ENCODE measurements at places on chromosomes 2 and 18. TPM values are rescaled to one million over a fixed set of nuclear protein-coding genes. Genes with fewer than 3 reads are reported as not detected.
A peak's percentile ranks its signal among the peaks of the same experiment; 100 is the strongest.

DNA sequence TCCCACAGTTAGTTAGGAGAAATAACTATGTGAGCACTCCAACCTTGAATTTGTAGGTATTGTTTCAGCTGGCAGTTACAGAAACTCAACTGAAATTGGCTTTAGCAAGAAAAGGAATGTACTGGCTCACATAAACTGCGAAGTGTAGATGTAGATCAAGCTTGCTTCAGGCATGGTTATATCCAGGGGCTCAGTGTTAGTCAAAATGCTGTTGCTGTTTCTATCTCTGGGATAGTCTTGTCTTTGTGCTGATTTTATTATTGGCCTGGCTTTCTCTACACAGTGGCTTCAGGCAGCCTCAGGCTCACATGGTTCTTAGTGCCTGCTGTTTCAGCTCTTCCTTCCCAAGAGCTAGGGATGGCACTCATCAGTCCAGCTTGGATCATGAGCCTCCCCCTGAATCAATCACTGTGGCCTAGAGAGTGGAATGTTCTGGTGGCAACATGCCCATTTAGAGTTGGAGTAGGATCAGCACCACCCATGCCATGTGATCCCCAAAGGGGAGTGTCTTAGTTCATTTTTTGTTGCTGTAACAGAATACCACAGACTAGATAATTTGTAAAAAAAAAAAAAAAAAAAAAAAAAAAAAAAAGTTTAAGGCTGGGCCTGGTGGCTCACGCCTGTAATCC is 69.1 kb upstream of the FOXI3 start:
- H3K27ac ChIP-seq, result no peak overlapping the region
- no peak for DNase-seq
- no peaks in the 10 kb centered on the region for H3K36me3 ChIP-seq
- H3K27me3 ChIP-seq, result peaks cover 4% of the 10 kb centered on the region

- H3K36me3 ChIP-seq, result peaks cover 72% of the 10 kb centered on the region
- H3K4me3 ChIP-seq, result no peak overlapping the region
- H3K4me1 ChIP-seq, result peaks cover 3% of the 10 kb centered on the region
- no peak overlapping the region for H3K27ac ChIP-seq
- no peaks in the 10 kb centered on the region for H3K27me3 ChIP-seq
Measured at GRCh38 chr2:239177908-239178307, 222.9 kb downstream of the HDAC4 start.

DNA sequence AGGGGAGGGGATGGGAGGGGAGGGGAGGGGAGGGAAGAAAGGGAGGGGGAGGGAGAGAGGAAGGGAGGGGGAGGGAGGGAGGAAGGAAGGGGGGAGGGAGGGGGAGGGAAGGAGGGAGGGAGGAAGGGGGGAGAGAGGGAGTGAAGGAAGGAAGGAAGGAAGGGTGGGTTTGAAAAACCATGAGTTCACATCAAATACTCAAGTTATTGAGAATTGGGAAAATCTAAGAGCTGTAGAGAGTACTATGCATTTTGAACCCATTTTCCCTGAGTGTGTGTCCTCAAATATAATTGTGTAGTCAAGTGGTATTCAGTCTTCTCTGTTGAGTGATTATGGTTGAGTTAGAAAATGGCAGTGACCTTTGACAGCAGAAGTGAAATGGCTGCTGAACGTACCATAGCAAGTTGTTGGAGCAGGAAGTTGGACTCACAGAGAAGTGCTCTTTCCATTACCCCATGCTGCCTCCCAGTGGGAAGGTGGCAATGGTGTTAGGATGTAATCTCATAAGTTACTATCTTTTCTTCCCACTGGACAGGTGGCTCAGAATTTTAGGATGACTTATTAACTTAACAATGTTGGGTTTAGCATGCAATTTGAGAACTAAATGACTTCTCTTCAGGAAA is 214.6 kb downstream of the SETBP1 start:
- H3K4me3 ChIP-seq, result no peak overlapping the region
- DNase-seq, result peak; percentile 71
- peaks cover 2% of the 10 kb centered on the region for H3K36me3 ChIP-seq
- H3K27ac ChIP-seq, result no peak overlapping the region

GRCh38 chr2:217398860-217399259 is 539.0 kb upstream of the TNP1 start:
- H3K4me3 ChIP-seq, result peak overlapping the region; percentile 13
- H3K27ac ChIP-seq, result no peak overlapping the region
- peaks cover 11% of the 10 kb centered on the region for H3K4me1 ChIP-seq
- DNase-seq, result peak; percentile 17

- H3K4me1 ChIP-seq, result no peaks in the 10 kb centered on the region
- H3K27me3 ChIP-seq, result no peaks in the 10 kb centered on the region
- no peak overlapping the region for H3K27ac ChIP-seq
- no peak overlapping the region for H3K4me3 ChIP-seq
- H3K36me3 ChIP-seq, result peaks cover 3% of the 10 kb centered on the region
Measured at GRCh38 chr2:241020629-241021190, 22.3 kb downstream of the SNED1 start.

GRCh38 chr2:168085801-168086361 is 161.5 kb downstream of the STK39 start:
- peaks cover 27% of the 10 kb centered on the region for H3K36me3 ChIP-seq
- H3K27me3 ChIP-seq, result no peaks in the 10 kb centered on the region
- H3K27ac ChIP-seq, result no peak overlapping the region
- H3K4me1 ChIP-seq, result peaks cover 24% of the 10 kb centered on the region
- no peak for DNase-seq
- H3K4me3 ChIP-seq, result no peak overlapping the region

GRCh38 chr18:21769206-21769605 is 28.6 kb downstream of the MIB1 start:
- H3K27ac ChIP-seq, result no peak overlapping the region
- H3K4me3 ChIP-seq, result no peak overlapping the region
- no peaks in the 10 kb centered on the region for H3K27me3 ChIP-seq
- H3K36me3 ChIP-seq, result peaks cover 34% of the 10 kb centered on the region
- no peak for DNase-seq
- no peaks in the 10 kb centered on the region for H3K4me1 ChIP-seq

DNA sequence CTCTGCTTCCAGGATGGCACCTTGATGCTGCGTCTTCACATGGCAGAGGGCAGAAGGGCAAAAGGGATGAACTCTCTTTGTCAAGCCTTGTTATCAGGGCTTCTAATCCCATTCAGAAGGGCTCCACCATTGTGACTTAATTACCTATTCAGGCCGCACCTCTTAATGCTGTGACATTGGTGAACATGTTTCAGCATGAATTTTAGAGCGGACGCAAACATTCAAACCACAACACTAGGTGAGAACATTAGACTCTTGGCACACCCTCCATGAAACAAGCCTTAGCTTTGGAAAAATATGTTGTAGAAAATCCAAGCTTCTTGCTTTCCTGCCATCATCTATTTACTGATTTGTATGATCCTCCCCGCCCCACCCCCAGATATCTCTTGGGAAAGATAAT is 17.9 kb downstream of the DAW1 start:
- no peak overlapping the region for H3K4me3 ChIP-seq
- no peaks in the 10 kb centered on the region for H3K4me1 ChIP-seq
- H3K27ac ChIP-seq, result no peak overlapping the region
- H3K36me3 ChIP-seq, result no peaks in the 10 kb centered on the region
- no peak for DNase-seq
- H3K27me3 ChIP-seq, result no peaks in the 10 kb centered on the region

GRCh38 chr2:197200762-197201058 is 109.9 kb downstream of the ANKRD44 start:
- peaks cover 88% of the 10 kb centered on the region for H3K4me1 ChIP-seq
- H3K27me3 ChIP-seq, result no peaks in the 10 kb centered on the region
- peaks cover 13% of the 10 kb centered on the region for H3K36me3 ChIP-seq
- H3K27ac ChIP-seq, result peak overlapping the region; percentile 96

DNA sequence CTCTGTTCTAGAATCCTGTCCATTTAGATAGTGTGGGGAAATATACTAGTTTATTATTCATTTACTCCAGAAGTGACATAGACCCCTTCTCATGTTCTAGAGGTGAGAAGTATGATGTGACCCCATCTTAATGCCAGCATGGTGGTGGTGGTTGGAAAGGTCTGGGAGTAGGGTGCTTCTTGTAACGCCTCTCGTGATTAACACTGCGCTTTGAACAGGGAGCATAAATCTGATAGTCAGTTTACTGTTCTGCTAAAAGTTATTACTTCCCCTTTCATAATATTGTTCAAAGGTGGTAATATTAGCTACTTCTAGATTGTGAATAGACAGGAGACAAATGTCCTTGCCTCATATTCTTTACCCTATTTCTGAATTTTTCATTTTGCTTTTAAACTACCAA is 35.6 kb downstream of the EHBP1 start:
- no peak overlapping the region for H3K27ac ChIP-seq
- no peaks in the 10 kb centered on the region for H3K27me3 ChIP-seq
- H3K36me3 ChIP-seq, result no peaks in the 10 kb centered on the region
- DNase-seq, result no peak
- no peak overlapping the region for H3K4me3 ChIP-seq

- no peak overlapping the region for H3K4me3 ChIP-seq
- H3K36me3 ChIP-seq, result peaks cover under 1% of the 10 kb centered on the region
- H3K27me3 ChIP-seq, result no peaks in the 10 kb centered on the region
Measured at GRCh38 chr2:85399183-85399455, 11.0 kb downstream of the CAPG start.

- H3K4me3 ChIP-seq, result no peak overlapping the region
- no peaks in the 10 kb centered on the region for H3K4me1 ChIP-seq
- no peak for DNase-seq
- no peak overlapping the region for H3K27ac ChIP-seq
- no peaks in the 10 kb centered on the region for H3K36me3 ChIP-seq
- H3K27me3 ChIP-seq, result no peaks in the 10 kb centered on the region
Measured at GRCh38 chr2:72988726-72989273, 71.5 kb downstream of the EMX1 start.

DNA sequence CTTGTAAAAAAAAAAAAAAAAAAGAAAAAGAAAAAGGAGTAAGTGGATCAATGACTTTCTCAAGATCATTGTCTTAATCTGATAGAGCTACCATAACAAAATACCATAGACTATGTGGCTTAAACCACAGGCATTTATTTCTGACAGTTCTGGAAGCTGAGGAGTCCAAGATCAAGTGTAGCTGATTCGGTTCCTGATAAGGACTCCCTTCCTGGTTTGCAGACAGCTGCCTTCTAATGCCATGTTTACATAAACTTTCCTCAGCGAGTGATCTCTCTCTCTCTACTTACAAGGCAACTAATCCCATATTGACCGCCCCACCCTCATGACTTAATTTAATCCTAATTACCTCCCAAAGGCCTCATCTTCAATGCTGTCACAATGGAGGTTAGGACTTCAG is 36.5 kb upstream of the SIX2 start:
- no peak overlapping the region for H3K4me3 ChIP-seq
- no peak overlapping the region for H3K27ac ChIP-seq
- DNase-seq, result no peak

DNA sequence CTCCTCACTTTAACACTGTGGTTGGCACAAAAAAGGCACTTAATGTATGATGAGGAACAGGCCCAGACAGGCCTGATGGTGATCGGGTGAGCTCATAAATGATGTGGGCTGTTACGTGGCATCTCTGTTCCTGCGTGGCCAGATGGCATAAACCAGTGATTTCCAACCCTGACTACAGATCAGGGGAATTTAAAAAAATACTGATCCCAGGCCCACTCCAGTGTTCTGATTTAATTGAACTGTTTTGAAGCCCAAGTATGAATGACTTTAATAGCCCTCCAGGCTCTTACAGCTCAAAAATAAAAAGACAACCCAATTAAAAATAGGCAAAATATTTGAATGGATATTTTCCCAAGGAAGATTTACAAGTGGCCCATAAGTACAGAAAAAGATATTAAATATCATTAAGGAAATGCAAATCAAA is 48.2 kb downstream of the LIPG start:
- H3K27ac ChIP-seq, result no peak overlapping the region
- peaks cover 5% of the 10 kb centered on the region for H3K27me3 ChIP-seq
- H3K4me3 ChIP-seq, result no peak overlapping the region
- H3K36me3 ChIP-seq, result no peaks in the 10 kb centered on the region

DNA sequence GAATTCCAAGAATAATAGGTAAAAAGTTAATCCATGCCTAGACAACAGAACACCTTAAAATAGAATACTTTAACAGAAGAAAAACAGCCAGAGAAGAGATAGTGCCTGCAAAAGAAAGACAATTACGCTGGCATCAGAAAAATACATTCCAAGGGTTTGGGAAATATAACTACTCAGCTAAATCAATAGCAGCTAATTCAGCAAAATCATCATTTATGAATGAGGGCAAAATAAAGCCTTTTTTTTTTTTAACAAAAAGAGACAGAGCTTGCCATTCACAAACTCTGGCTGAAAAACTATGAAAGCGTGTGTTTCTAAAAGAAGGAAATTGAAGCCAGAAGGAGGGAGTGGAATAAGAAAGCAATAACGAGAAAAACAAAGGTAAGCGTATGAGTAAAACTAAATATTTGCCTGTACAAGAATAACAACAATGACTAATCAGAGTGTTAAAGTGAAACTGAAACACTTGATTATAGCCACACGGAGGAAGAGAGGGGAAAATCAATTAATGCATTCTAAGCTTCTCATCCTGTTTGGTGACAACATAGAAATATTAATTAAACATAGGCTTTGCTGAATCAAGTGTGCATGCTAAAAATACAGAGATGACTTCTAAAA is 90.2 kb downstream of the EHD3 start:
- DNase-seq, result no peak
- no peaks in the 10 kb centered on the region for H3K36me3 ChIP-seq
- H3K4me3 ChIP-seq, result no peak overlapping the region
- no peak overlapping the region for H3K27ac ChIP-seq

GRCh38 chr2:239002954-239003623 is 155.2 kb downstream of the TWIST2 start:
- DNase-seq, result no peak
- no peak overlapping the region for H3K27ac ChIP-seq
- no peaks in the 10 kb centered on the region for H3K36me3 ChIP-seq

GRCh38 chr2:3647831-3648651 is 10.0 kb upstream of the ALLC start:
- no peaks in the 10 kb centered on the region for H3K36me3 ChIP-seq
- no peaks in the 10 kb centered on the region for H3K27me3 ChIP-seq
- H3K27ac ChIP-seq, result no peak overlapping the region
- H3K4me1 ChIP-seq, result peaks cover 13% of the 10 kb centered on the region
- no peak overlapping the region for H3K4me3 ChIP-seq
- DNase-seq, result no peak

- H3K4me1 ChIP-seq, result no peaks in the 10 kb centered on the region
- peaks cover 28% of the 10 kb centered on the region for H3K27me3 ChIP-seq
- no peak overlapping the region for H3K4me3 ChIP-seq
- DNase-seq, result no peak
Measured at GRCh38 chr2:126953483-126953882, 54.8 kb downstream of the TEX51 start.

Gene NPHP1
- 1.3 TPM for total RNA-seq

Gene GPR39
- not detected for total RNA-seq

Gene PFN4
- total RNA-seq, result not detected

Gene AFF3
- total RNA-seq, result 2.1 TPM

Gene SLC9A4
- 0.10 TPM for total RNA-seq
